ENCODE measurements at places on chromosomes 5 and 9.

DNA sequence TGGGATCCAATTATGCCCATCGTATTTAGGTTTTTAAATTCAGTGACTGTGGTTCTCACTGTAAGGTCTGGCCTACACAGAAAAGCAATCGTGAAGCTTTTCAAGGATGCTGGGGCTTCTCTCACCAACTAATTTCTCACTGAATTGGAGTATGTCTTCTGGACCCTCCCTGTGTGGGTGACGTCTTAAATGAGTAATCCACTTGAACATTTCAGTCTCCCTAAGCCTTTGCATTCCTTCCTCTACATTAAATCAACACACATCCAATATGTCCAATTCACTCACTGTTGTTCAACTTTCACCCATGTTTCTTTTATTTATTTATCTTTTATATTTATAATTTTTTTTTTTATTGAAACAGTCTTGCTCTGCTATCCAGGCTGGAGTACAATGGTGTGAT lies 12.5 kb upstream of the BTF3 start:
- DNase-seq: no peak

GRCh38 chr9:81776834-81777233 lies 87.5 kb upstream of the TLE1 start:
- no peak for DNase-seq

GRCh38 chr5:109028608-109029299 lies 281.1 kb downstream of the FER start:
- no peak for DNase-seq

- DNase-seq: no peak
Observed at GRCh38 chr5:150129813-150130492, 25.7 kb downstream of the PDGFRB start.

GRCh38 chr5:32942225-32942989 lies 231.3 kb downstream of the NPR3 start:
- no peak for DNase-seq

- no peak for DNase-seq
Observed at GRCh38 chr5:141781910-141782309, 96.3 kb downstream of the PCDH1 start.

DNA sequence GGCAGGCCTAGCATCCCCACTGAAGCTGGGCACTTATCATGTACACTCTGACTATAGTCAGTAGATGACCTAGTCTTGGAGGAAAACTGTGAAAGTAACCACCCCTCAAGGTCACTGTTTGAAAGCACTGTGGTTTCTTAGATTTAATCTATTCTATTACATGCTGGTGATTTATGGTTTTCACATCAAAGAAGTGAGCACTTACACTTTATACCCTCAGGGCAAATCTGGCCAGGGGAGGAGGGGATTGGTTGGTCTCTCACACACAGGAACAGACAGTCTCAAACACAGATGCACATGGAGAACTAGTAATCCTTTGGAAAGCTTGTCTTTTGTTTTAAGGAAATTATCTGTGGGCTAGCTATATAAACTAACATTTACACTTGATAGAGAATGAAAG lies 17.9 kb upstream of the SPIN1 start:
- no peak for DNase-seq

GRCh38 chr5:53965459-53965858 lies 344.9 kb downstream of the ARL15 start:
- DNase-seq: no peak

GRCh38 chr5:159241946-159242552 lies 21.0 kb upstream of the UBLCP1 start:
- DNase-seq: no peak

GRCh38 chr5:42993516-42994245 lies 46.4 kb downstream of the ANXA2R start:
- DNase-seq: peak; percentile 88

- DNase-seq: no peak
Observed at GRCh38 chr9:103707181-103707580, 386.9 kb upstream of the SMC2 start.

DNA sequence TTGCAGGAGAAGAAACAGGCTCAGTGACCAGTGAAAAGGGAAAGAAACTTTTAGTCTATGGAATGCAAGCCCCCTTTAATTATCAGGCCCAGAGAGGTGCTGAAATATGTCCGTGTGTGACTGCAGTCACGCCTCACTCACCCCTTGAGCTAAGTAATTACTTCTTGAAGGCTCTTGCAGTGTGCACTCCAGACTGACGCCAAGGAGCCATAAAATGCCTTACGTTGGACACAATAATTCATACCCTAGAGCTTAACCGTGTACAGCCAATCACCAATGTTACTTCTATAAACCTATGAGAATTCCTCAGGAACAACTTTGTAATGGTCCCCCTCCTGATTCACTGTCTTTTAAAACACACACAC lies 242.2 kb downstream of the SYK start:
- DNase-seq: no peak

DNA sequence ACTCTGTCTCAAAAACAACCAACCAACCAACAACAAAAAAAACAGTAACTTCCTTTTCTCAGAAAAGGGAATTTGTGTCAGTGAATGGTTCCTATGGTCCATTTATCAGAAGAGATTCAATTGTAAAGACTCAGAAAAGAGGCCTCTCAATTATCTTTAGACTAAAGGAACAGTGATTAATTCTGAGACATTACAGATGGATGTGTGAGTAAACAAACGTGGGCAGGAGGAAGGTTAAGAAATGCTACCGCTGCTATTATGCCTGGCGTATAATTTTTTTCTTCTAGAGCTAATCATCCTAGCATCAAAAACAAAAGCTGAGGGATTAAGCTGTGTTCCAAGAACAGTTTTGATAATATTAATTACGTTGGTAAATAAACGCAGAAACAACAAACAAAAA lies 52.9 kb upstream of the JMY start:
- no peak for DNase-seq

GRCh38 chr9:112112941-112113681 lies 62.0 kb downstream of the SUSD1 start:
- DNase-seq: no peak

- DNase-seq: no peak
Observed at GRCh38 chr5:3026099-3026498, 274.6 kb upstream of the IRX2 start.

GRCh38 chr9:36102742-36103495 lies 33.6 kb upstream of the GLIPR2 start:
- peak; percentile 96 for DNase-seq

- DNase-seq: no peak
Observed at GRCh38 chr5:142357469-142358090, 32.8 kb upstream of the SPRY4 start.

GRCh38 chr5:158179271-158179670 lies 320.3 kb upstream of the CLINT1 start:
- no peak for DNase-seq

GRCh38 chr9:75455444-75455921 lies 367.2 kb downstream of the OSTF1 start:
- DNase-seq: no peak

DNA sequence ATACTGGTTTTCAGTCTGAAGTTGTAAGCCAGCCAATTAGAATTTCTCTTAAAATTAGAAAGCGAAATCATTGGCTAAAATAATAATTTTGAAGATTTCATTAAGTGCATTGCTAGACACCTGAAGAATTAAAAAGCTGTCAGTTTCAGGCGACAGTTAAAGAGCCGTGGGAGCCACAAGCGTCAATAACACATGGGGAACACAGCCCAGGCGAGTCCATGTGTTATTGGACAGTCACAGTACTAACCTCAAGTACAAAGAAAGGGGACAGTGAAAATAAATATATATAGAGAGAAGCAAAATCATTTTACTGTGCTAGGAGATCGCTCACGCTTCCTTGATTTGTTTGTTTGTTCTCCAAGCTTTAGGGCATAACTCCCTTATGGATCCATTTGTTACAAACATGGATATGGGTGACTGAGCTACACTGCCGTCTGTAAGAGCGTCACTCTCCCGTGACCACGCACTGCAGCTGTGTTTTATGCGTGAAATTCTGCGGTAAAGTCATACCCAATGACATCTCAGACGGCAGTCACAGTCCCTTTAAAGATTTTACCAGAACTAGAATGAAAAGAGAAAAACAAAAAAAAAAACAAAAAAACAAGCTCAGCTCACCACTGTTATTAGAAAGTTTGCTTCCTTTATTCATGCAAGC lies 83.2 kb downstream of the USP20 start:
- no peak for DNase-seq

GRCh38 chr5:62783374-62784057 lies 204.9 kb downstream of the LRRC70 start:
- DNase-seq: no peak

GRCh38 chr9:68802525-68803015 lies 97.5 kb downstream of the PIP5K1B start:
- no peak for DNase-seq

GRCh38 chr9:91911657-91912056 lies 38.4 kb downstream of the ROR2 start:
- DNase-seq: no peak

- no peak for DNase-seq
Observed at GRCh38 chr5:93681432-93681831, 60.0 kb downstream of the POU5F2 start.

DNA sequence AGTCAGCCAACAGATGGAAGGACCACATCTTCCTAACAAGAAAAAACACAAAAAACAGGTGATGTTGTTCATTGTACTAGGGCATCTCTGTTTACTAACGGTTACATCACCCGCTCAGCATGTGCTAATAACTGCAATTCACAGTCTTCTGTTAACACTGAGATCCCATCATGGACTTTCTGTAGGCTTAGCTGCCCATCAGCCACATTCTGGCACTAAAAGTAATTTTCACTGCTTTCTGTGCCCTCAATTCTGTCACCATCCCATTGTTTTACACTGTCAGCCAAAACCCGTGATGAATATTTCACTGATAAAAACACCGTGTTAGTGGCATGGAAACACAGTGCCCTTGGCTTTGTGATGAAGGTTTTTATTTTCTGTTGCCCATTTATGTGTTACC lies 64.6 kb downstream of the CAST start:
- no peak for DNase-seq

DNA sequence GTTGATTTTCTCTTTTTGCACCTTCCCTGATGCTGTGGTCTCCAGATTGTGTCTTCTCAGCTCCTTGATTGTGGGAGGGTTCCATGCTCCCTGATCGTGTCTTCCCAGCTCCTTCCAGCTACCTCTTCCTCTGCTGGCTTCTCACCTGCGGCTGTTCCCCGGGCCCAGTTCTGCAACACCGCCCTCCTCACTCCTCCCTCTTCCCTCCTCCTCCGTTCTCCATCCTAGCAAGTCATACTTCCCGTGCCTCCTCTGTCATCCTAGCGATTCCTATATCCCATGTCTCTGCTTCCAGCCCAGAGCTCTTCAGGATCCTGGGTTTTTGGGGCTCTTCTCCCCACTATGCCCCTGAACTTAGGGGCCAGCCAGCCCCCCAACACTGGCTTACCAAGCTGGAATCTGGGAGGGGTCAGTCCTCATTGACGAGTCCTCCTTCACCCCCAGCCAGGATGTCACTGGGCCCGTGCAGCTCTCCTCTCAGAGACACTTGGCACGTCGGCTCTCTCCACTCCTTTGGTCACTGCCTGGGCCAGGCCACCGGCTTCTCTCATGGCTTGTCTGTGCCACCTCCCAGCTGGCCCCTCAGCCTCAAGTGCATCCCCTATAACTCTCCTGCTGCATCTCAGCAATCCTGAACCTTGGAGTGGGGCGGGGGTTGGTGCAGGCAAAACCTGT lies 255.4 kb upstream of the MVB12B start:
- no peak for DNase-seq

DNA sequence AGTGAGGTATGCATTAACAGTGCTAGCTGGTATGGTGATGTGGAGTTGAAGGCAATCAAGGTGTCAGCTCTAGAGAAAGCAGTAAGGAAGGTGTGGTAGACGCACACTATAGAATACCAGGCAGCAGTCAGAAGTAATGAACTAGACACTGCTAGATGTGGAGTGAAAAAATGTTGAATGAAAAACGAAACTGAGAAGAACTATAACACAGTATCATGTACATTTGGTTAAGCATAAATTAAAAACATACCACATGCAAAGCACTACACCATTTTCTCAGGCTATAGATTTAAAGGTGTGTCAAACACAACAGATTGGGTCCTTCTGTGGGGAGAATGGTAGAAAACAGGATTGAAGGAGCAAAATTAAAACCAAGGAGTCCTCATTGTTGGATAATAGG lies 15.4 kb downstream of the ZNF622 start:
- DNase-seq: no peak

- no peak for DNase-seq
Observed at GRCh38 chr9:126857261-126857960, 3.0 kb upstream of the ZBTB34 start.

Measured in spleen (tissue), 13 donors.